ENCODE measurements at places on chromosomes 13 and 19. TPM values are rescaled to one million over a fixed set of nuclear protein-coding genes. Genes with fewer than 3 reads are reported as not detected.

Gene KLK11
- total RNA-seq: 11.0 TPM

Gene MEF2B
- 0.34 TPM for total RNA-seq

Gene KIR3DL1
- not detected for total RNA-seq

Gene VASP
- 12.5 TPM for total RNA-seq

Gene ZNF541
- total RNA-seq: 0.06 TPM

Gene ZNF799
- total RNA-seq: 1.7 TPM

Gene MBD3L3
- total RNA-seq: not detected

Gene MKNK2
- 259 TPM for total RNA-seq

Gene MISP
- 0.63 TPM for total RNA-seq

Gene POU2F2
- 5.6 TPM for total RNA-seq

Gene KIR3DL2
- not detected for total RNA-seq

Gene CEACAM7
- 2.7 TPM for total RNA-seq

DNA sequence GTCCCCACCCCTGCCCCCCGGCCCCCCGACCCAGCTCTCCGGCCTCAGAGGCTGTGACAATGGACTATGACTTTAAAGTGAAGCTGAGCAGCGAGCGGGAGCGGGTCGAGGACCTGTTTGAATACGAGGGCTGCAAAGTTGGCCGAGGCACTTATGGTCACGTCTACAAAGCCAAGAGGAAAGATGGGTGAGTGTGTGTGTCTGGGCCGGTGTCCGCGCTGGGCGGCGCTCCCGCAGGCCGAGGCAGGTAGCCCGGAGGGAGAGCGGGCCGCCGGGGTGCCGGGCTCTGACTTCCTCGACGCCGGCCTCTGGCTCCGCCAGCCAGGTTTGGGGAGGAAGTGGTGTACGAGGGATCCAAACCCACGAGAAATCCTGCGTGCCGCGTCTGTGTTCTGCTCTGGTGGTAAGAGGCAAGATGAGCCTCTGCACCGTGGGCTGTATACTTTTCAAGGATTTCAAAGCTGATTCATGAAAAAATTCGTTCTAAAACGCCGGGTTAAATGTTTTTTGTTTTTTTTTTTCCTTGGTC, 718 bp downstream of the CDK8 start:
- H3K4me1 ChIP-seq: peaks cover 13% of the 10 kb centered on the region
- H3K27me3 ChIP-seq: no peaks in the 10 kb centered on the region
- H3K4me3 ChIP-seq: peak overlapping the region; percentile 78
- H3K36me3 ChIP-seq: no peaks in the 10 kb centered on the region
- peak overlapping the region; percentile 93 for H3K27ac ChIP-seq
- DNase-seq: peak; percentile 60

GRCh38 chr13:73591861-73592260, 533.1 kb downstream of the KLF5 start:
- H3K4me3 ChIP-seq: no peak overlapping the region
- H3K4me1 ChIP-seq: no peaks in the 10 kb centered on the region
- DNase-seq: no peak
- no peak overlapping the region for H3K27ac ChIP-seq

GRCh38 chr19:41031916-41032315, 40.8 kb downstream of the CYP2B6 start:
- H3K4me3 ChIP-seq: no peak overlapping the region
- H3K27me3 ChIP-seq: no peaks in the 10 kb centered on the region
- no peak for DNase-seq
- no peaks in the 10 kb centered on the region for H3K36me3 ChIP-seq

GRCh38 chr19:32475141-32476031, 69.8 kb downstream of the DPY19L3 start:
- DNase-seq: no peak
- H3K4me1 ChIP-seq: no peaks in the 10 kb centered on the region

- H3K4me1 ChIP-seq: peaks cover 33% of the 10 kb centered on the region
- H3K36me3 ChIP-seq: peaks cover 2% of the 10 kb centered on the region
- DNase-seq: no peak
- H3K27ac ChIP-seq: peak overlapping the region; percentile 72
Observed at GRCh38 chr13:32254916-32255723, 60.0 kb downstream of the ZAR1L start.

GRCh38 chr19:38759590-38760003, 13.7 kb downstream of the LGALS7 start:
- H3K36me3 ChIP-seq: no peaks in the 10 kb centered on the region
- H3K27ac ChIP-seq: peak overlapping the region; percentile 7
- no peaks in the 10 kb centered on the region for H3K27me3 ChIP-seq
- no peak overlapping the region for H3K4me3 ChIP-seq
- no peaks in the 10 kb centered on the region for H3K4me1 ChIP-seq
- DNase-seq: no peak

- H3K4me3 ChIP-seq: no peak overlapping the region
- H3K27ac ChIP-seq: no peak overlapping the region
- H3K27me3 ChIP-seq: no peaks in the 10 kb centered on the region
- H3K36me3 ChIP-seq: no peaks in the 10 kb centered on the region
Observed at GRCh38 chr13:32594157-32594738, 8.0 kb downstream of the PDS5B start.

- no peak for DNase-seq
- H3K4me1 ChIP-seq: no peaks in the 10 kb centered on the region
- H3K4me3 ChIP-seq: no peak overlapping the region
- H3K27me3 ChIP-seq: no peaks in the 10 kb centered on the region
- H3K36me3 ChIP-seq: no peaks in the 10 kb centered on the region
Observed at GRCh38 chr19:44131955-44132354, 9.4 kb upstream of the ZNF234 start.

DNA sequence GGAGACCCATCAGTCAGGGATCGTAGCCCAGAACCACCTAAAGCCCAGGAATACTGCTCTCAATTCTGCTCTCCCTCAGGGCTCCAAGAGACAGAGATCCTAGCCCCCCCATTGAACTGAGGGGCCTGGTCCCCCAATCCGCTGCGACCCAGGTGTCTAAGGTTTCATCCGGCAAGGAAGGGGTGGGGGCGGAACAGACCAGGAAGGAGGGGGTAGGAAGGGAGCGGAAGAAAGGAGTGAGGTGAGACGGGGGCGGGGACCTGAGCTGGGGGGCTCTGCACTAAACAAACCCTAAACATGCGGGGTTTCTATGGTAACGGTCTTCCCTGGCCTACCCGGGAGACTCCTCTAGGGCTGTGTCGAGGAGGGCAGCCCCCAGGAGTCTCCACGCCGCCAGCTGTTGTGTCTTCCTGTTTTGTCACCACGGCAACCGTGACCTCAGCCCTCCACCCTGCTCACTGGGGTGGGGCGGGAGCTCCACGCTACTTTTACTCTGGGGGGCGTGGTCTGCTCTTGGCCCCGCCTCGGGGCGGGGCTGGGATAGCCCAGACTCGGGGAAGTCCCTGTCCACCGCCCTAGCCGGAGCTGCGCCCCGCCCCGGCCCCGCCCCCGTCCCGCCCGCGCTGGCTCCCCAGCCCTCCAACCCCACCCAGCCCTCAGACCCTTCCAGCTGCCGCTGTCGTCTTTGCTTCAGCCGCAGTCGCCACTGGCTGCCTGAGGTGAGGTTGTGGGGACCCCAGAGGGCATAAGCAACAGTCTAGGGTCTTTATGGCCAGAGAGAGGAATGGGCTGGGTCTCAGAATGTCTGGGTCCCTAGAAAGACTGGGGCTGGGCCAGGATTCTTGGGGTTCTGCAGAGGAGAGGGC, at the start of gene MYADM:
Gene MYADM (plus strand): TSS at position 659 of the 866 bp plus-strand sequence. CDS start 5,647 bp downstream, outside the sequence.
- H3K27me3 ChIP-seq: no peaks in the 10 kb centered on the region
- peak within 1 kb of the TSS; percentile 85 for H3K4me3 ChIP-seq
- peak within 1 kb of the TSS; percentile 87 for H3K27ac ChIP-seq

- no peaks in the 10 kb centered on the region for H3K4me1 ChIP-seq
- H3K27ac ChIP-seq: peak overlapping the region; percentile 41
- H3K27me3 ChIP-seq: no peaks in the 10 kb centered on the region
- H3K4me3 ChIP-seq: no peak overlapping the region
- DNase-seq: peak; percentile 77
Observed at GRCh38 chr19:1854542-1855039, 6.3 kb upstream of the REXO1 start.

DNA sequence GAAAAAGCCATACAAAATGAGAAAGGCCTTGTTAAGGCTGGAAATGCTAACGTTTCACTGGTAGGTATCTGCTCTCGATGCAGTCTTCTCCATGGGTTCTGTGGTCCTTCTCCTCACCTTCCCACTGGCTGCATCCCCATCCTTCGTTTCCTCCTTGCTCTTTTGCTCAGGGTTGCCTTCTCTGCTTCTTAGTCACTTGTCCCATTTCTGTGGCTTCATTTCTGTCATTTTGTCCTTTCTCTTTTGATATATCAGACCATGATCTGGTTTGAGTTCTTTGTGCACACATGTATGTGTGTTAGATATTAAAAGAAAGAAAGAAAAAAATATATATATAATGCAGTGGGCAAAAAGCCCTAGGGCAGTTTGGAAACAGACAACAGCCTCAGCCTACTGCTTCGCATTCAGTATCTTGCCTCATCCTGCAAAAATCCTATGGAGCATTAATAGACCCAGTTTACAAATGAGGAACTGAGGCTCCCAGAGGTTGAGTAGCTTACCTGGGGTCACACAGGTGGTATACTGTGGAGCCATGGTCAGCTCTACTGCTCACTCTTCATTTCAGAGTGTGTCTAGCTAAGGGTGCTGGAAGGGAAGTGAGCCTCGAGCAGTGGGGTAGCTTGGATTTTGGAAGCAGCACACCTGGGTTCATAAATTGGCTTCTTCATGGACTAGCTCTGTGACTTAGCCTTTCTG, 57.6 kb upstream of the MEDAG start:
- no peaks in the 10 kb centered on the region for H3K4me1 ChIP-seq
- H3K4me3 ChIP-seq: no peak overlapping the region
- H3K27me3 ChIP-seq: no peaks in the 10 kb centered on the region

GRCh38 chr19:29819986-29820385, 8.2 kb downstream of the CCNE1 start:
- no peaks in the 10 kb centered on the region for H3K4me1 ChIP-seq
- no peak overlapping the region for H3K4me3 ChIP-seq
- no peak for DNase-seq
- H3K27ac ChIP-seq: no peak overlapping the region
- H3K27me3 ChIP-seq: no peaks in the 10 kb centered on the region
- no peaks in the 10 kb centered on the region for H3K36me3 ChIP-seq

DNA sequence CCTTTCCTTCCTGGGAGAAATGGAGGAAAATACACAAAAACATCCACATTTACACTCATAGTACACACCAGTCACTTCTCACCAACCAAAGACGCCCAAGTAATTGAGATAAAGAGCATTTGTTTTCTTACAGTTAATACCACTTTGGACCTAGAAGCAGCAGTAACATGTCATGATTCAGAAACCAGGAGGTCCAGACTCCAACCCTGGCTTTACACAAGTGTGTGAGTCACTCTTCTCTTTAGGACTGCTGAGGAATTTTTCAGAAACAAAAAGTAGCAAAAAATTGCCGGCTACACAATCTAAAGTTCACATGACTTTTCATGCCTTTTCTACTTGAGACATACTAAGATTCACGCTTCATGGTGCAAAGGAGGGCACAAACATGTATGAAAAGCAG, 42.1 kb downstream of the TUBGCP3 start:
- H3K4me1 ChIP-seq: no peaks in the 10 kb centered on the region
- no peak for DNase-seq
- no peak overlapping the region for H3K27ac ChIP-seq
- peaks cover 25% of the 10 kb centered on the region for H3K36me3 ChIP-seq

DNA sequence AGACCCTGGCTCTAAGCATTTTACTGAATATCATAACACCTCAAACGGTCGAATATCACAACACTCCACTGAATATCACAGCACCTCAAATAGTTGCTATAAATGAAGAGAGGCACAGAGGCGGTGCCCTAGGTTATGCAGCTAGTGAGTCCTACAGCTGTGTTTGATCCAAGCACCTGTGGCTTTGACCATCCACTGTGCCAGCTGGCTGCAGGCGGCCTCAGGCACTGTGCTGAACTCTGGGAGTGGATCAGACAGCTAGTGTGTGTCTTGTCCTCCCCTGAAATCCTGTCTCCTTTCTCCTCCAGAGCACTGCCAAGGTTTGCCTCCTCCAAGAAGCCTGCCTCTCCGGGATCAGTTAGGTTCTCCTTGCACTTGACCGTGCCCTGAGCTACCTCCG, 7.3 kb downstream of the NOSIP start:
- H3K4me1 ChIP-seq: no peaks in the 10 kb centered on the region
- no peaks in the 10 kb centered on the region for H3K36me3 ChIP-seq
- DNase-seq: no peak
- H3K27ac ChIP-seq: no peak overlapping the region

GRCh38 chr19:18939922-18940768, 872 bp downstream of the HOMER3 start:
- peak overlapping the region; percentile 59 for H3K4me3 ChIP-seq
- DNase-seq: no peak
- no peak overlapping the region for H3K27ac ChIP-seq
- no peaks in the 10 kb centered on the region for H3K27me3 ChIP-seq
- no peaks in the 10 kb centered on the region for H3K4me1 ChIP-seq

DNA sequence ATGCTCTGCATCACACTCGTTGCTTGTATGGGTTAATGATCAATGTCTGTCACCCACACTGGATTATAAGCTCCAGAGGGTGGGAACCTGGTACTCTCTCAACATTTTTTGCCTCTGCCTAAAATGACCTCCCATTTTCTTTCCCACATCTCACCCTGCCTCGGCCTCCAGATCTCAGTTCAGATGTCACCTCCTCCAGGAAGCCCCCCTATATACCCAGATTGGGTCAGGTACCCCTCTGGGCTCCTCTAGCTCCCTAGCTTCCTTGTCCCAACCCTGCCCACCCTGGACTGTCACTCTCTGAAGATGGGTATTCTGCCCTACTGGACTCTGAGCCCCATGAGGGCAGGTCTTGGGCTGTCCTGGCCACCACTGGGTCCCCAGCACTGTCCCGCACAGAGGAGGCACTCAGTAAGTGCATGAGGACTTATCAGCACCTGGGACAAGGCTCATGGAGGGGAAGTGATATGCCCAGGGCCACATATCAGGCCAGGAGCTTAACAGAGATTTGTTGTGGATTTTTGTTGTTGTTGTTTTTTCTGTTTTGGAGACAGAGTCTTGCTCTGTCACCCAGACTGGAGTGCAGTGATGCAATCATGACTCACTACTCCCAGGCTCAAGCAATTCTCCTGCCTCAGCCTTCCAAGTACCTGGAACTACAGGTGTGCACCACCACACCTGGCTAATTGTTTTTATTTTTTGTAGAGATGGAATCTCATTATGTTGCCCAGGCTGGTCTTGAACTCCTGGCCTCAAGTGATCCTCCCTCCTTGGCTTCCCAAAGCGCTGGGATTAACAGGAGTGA, 23.8 kb downstream of the PRKD2 start:
- no peak overlapping the region for H3K27ac ChIP-seq
- no peaks in the 10 kb centered on the region for H3K27me3 ChIP-seq
- H3K4me1 ChIP-seq: no peaks in the 10 kb centered on the region
- no peak overlapping the region for H3K4me3 ChIP-seq
- H3K36me3 ChIP-seq: peaks cover 39% of the 10 kb centered on the region
- no peak for DNase-seq

DNA sequence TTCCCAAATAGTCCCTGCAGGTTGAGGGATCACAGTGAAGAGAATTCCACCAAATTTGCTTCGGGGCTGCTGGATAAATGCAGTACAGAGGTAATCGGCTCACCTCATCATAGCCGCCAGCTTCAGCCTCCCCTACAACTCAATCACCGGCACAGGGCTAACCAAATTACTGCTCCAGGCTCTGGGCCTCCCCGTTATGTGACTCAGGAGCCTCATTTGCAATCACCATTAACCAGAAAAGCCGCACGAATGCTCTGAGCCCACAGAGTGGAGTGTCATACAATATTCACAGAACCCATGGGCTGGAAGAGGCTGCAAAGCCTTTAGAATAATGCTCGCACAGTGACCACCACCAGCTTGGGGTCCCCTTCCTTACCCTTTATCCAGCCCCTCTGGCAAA, 4.9 kb downstream of the SIAH3 start:
- no peak overlapping the region for H3K27ac ChIP-seq
- peaks cover 9% of the 10 kb centered on the region for H3K27me3 ChIP-seq
- H3K36me3 ChIP-seq: no peaks in the 10 kb centered on the region
